Midbrain (tissue), 1 donor: ENCODE measurements at places on chromosomes 2 and 18.

DNA sequence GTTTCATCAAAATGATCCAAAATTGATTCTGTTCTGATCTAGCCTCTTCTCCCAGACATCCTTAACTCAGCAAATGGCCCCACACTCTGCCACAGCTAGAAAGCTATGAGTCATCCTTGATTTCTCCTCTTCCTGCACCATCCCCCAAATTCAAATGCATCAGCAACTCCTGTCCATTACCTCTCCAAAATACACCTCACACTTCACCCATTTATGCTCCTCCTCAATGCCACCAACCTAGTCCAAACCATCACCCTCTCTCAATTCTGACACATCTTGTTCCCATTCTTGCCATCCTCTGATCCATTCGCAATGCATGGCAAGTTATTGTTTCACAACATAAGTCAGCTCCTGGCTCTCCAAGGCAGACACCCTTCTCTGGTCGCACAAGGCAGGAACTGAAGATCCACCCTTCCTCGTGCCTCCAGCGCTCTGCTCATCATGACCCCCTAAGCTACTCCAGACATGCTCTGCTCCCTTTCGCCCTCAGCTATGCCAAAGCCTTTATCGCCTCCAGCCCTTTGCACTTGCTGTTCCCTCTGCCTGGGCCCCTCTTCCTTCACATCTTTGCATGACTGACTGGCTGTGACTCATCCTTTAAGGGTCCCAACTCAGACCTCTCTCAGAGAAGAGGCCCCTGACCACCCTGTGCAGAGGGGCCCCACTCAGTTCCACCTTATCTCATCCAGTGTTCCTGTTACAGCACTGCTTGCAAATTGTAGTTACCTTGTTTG, 83.6 kb downstream of the MREG start:
- no peak for DNase-seq

DNA sequence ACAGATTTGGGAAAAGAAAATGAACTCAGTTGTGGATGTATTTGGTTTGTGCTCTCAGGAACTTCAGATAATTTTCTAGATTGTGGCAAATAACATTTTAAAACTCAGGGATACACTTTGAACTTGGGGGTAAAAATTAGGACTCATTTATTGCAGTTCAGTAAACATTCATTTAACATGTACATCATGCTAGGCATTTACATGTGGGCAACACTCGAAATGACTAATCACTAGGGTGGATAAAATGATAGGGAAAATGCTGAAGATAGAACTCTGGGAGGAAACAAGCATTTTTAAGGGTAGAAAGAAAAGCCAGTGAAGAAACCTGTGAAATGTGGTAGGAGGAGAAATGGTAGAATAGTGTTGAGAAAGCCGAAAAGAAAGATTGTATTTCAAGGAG, 7.8 kb downstream of the FAM117B start:
- DNase-seq, result no peak

DNA sequence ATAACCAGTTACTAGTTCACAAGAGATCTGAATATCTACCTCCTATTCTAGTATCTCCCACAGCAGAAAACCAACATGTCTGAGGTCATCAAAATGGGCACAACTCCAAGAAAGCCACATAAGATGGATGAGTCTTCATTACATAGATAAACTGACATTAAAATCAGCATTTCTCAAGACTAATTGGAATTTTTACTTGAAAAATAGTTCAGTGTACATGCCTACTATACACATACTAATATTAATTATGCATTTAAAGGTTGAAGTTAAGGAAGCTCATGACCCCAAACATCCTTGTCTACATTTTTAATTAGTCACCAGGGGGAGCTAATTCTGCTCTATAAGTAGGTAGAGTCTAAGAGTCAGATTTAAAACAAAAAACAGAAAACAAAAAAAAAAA, 41.9 kb downstream of the ZNF521 start:
- DNase-seq, result no peak

GRCh38 chr18:5628512-5629255, 84.9 kb upstream of the EPB41L3 start:
- no peak for DNase-seq

GRCh38 chr2:170143045-170143717, 34.8 kb upstream of the MYO3B start:
- DNase-seq, result no peak

DNA sequence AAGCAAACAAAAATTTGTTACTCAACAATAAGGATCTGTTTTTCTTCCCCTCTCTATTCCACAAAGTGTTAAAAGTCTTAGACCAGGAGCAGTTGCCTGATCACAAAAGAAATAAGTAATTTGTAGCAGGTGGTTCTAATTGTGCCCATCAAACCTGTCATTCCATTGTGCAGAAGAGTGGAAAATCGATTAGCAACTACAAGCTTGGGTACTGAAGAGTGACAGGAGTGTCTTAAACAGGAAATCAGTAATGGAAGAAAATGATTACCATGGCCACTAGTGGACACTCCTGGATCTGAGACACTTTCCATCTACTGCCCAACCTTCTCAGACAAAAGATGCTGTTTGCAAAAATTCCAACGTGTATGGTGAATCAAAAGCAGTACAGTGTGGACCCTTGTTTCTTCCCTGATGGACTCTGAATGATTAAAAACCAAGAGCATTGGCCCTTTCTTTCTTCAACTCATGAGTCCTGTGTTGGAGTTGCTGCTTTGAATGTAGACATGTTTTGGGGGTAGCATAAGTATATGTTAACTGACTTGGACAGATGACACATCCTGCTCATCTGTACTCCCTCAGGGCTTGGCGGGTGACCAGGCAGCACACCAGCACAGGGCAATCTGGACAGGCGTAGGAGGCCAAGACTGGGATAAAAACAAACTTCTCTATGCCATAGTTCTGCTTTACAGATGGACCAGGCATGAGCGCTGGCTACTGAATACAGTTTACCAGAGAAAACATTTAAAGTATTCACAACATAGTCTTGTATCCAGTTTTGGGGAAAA, 51.9 kb downstream of the PLA2R1 start:
- no peak for DNase-seq

- DNase-seq, result no peak
Measured at GRCh38 chr2:189837326-189837725, 53.1 kb downstream of the PMS1 start.

- DNase-seq, result no peak
Measured at GRCh38 chr2:42613281-42614064, 45.0 kb downstream of the MTA3 start.

DNA sequence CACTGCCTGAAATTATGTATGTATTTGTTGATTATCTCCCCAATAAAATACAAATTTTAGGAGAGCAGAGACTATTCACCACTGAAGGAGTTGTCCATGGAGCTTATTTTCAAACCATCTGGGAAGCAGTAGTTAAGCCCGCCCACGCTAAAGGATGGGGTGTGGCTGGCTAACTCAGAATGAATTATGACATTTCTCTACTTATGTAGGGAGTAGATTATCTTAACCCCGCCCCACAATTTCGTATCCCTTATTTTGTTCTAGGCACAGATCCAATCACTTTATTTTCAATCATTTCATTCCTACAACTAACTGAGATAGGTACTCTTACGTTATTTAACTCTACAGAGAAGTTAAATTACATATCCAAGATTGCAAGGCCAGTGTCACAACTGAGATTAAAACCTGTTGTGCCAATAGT, 1.4 kb upstream of the LAPTM4A start:
- no peak for DNase-seq

GRCh38 chr18:62486290-62486964, 36.4 kb upstream of the ZCCHC2 start:
- no peak for DNase-seq

- no peak for DNase-seq
Measured at GRCh38 chr18:69838620-69839411, 108.9 kb downstream of the CD226 start.

DNA sequence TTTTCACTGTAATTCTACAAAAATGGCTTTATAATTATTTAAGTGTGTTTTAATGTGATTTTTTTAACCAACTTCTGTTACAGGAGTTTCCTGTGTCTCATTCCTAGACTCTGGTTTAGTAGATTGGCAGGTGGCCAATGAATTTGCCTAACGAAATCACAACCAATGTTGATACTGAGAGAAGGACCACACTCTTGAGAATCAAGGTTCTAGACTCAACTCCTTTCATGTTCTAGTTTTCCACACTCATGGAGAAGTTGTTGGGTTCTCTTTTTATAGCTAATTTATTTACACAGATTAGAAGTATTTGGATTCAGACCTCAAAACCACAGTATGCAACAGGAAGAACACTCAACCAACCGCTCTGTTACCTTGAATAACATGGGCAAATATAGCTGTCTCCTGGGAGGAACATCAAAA, 22.6 kb upstream of the USP34 start:
- no peak for DNase-seq

GRCh38 chr18:37534627-37535026, 31.0 kb downstream of the CELF4 start:
- DNase-seq, result no peak

DNA sequence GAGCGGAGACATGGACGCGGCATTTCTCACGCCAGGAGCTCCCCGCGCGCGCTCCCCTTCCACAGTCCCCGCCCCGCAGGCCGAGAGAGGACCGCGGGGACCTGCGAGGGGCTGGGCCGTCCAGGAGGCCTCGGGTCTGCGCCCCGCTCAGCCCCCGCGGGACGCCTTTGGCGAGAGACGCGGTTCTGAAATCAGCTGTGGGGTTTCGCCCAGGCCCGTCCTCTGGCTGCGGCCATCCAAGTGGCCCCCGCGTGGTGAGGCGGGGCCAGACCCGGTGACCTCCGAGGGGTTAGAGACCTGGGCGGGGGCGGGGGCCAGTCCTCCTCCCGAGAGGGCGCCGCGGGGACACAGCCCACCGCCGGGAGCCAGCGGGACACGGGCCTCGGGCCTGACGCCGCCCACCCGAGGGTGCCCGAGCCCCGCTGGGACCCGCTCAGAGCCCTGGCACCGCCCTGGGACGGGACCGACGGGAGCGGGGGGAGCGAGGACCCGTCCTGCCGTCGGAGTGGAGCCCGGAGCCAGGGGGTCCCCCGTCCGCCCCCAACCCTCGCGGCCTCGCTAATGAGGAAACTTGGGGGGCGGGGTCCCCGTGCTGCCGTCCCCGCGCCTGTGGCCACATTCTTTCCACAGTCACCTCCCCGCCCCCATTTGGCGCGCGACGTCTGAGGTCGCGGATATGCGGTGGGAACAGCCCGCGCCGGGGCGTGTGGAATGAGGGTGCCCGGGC, 6.1 kb upstream of the SALL3 start:
- no peak for DNase-seq

DNA sequence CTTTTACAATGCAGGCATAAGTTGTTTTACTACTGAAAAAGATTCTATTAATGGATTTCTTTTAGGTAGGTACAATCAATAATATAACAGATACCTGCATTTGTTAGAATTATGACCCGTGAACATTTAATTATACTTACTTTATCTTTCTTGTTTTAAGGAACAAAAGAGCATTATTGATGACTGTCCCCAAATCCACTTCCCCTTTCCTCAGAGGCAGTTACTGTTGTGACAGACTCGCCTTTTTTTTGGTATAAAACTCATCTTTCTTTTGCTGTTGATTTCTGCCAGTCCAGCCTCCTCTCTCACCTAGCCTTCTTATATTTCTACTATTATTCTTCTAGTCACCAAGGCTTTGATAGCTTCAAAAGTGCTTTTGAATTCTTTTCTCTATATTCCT, 12.1 kb downstream of the ACTR3 start:
- DNase-seq, result no peak

- DNase-seq, result no peak
Measured at GRCh38 chr2:233700028-233700635, 7.4 kb downstream of the UGT1A6 start.

GRCh38 chr2:222756362-222756831, 84.9 kb downstream of the MOGAT1 start:
- no peak for DNase-seq

- no peak for DNase-seq
Measured at GRCh38 chr2:102773149-102773705, 11.4 kb downstream of the TMEM182 start.

DNA sequence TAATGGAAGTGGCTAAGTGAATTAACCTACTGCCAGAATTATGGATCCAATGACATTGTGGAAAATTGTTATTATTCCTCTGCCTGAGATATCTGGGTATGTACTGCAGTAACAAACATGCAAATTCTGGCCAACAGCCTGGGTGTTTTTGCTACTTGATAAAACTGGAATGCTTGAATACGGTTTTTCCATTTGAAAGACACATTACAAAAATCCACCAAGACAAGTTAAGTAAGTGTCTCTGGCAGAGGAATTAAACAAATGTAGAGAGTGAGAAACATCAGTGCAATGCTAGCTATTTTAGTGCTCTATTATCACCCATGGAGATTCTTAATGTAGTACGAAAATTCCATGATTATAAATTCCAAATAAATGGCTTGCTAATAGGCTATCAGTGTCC, 312.4 kb upstream of the MEIS1 start:
- no peak for DNase-seq

DNA sequence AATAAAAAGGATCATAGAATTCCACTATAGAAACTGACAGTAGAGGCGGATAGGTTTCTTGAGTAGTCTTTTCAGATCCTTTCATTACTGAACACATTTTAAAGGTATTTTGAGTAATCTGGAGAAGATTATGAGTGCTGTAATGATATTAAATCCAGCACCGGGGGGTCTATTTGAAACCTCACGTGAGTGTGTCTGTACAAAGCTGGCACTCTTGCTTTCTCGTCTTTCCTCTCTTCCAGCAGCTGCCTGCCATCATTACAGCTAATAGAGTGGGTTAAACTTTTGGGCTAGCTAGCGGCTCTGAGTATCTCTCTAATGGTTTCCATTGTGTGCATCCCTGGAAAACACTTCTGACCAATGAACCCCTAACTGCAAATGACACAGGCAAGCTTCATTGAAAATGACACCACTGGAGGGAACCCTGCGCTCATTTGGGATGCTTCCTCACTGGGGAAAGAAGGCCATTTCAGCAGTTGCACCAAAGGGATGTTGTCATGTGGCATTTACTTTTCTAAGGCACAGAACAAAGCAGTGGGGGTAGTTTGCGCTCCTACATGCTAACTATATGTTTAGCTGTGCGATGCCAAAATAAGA, 101.0 kb downstream of the HRH4 start:
- DNase-seq, result no peak

GRCh38 chr2:81195774-81196382, 891.3 kb upstream of the LRRTM1 start:
- no peak for DNase-seq

DNA sequence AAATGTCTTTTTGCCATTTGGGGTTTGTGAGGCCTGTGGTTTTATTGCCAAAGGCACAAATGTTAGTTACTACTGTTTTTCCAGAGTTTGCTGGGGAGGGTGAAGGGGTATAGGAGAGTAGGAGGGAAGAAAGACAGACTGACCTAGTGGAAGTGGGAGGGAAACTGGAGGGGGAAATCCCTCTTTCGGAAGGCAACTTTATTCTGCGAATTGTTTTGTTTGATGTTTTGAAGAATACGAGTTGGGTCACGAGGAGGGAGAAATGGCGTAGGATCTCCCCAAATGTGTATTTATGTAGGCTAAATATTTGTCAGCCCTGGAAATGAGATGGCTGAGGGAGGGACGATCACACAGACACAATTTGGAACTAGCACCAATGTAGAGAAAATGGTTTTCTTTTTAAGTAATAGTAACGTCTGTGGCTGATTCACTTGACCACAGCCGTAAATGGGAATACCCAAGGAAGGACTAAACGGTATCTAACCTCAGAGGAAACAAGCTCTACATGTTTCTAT, 172.3 kb downstream of the ICOS start:
- DNase-seq, result no peak
